ENCODE measurements at places on chromosomes 1 and 21.

GRCh38 chr1:44828841-44829440 is 14.1 kb downstream of the PTCH2 start:
- no peak for DNase-seq

GRCh38 chr1:201433609-201434008 is 12.1 kb upstream of the TNNI1 start:
- DNase-seq, result no peak

DNA sequence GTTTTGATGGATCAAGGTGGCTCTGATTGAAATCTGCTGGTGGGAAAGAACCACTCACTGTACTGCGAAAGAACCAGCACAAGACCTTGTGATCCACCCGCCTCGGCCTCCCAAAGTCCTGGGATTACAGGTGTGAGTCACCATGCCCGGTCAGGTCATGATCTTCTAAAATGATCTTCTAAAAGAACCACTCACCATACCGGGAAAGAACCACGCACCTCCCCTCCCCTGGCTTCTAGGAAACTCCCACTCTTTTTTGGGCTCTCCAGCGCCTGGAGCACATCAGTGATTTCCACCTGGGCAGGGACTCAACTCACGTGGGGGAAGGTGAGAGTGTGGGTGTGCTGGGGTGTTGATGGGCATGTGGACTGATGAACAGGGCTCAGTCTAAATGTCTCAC is 7.9 kb upstream of the RAB7B start:
- no peak for DNase-seq

- no peak for DNase-seq
Observed at GRCh38 chr21:35674895-35675470, 385.3 kb downstream of the SETD4 start.

GRCh38 chr1:52654063-52654462 is 21.1 kb downstream of the SHISAL2A start:
- no peak for DNase-seq

DNA sequence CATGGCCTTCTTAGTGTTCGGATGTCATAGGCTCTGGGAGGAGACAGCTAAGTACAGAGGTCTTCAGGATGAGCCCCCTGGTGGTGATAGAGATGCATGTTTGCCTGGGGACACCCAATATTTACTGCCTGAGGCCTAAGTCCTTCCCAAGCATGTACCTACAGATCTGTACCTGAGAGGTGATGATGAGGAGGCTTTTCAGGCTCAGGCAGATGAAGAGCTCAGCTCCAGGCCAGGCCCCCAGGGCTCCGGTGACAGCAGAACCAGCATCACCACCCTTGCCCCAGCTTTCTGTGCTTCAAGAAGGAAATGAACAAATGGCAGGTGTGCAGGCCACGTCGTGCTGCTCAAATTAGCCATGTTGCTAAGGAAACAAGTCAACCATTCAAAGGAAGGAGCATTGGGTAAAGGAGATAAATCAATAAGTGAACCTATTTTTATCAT is 21.1 kb downstream of the CACNA1E start:
- no peak for DNase-seq

- no peak for DNase-seq
Observed at GRCh38 chr1:221620437-221621384, 121.2 kb downstream of the DUSP10 start.

GRCh38 chr1:94142022-94142421 is 21.1 kb upstream of the ABCA4 start:
- no peak for DNase-seq

- no peak for DNase-seq
Observed at GRCh38 chr1:119954476-119955422, 58.4 kb upstream of the ADAM30 start.

DNA sequence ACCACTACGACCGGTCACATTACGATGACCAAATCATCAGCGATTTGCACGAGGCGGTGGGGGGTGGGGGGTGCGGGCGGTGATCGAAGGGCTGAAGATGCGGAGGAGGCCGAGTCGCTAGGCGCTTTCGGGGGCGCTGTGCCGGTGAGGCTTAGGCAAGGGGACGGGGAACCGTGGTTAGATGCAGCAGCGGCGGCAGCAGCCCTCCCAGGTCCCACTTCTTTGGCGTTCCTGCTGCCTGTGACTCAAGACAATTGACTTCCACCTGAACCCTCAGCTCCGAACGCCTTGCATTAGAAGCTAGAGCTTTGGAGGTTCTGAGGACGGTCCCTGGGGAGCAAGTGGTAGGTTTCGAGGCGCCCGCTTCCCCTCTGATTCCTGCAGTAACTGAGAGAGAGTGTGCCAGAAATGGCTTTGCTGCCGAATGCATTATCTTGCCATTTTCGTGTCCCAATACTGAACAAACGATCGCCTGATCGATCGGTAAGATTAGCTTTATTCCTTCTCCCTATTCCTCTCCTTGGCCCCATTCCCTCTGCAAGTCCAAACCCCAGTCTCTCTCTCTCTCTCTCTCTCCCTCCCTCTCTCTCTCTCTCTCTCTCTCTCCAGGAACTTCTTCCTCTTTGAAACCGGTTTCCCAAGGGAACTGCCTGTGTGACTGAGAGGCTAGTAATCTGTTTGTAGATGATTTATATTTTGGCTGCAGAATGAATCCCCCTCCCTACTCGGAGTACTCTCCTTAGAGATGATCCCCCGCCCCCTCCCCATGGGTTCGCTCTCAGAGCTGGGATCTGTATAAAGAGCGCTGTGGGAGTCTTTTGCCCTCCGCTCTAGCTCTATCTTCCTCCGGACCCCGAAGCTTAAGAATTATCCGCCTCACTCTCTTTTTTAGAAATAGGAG is 735 bp upstream of the BRINP3 start:
- DNase-seq, result no peak

GRCh38 chr1:119329541-119330461 is 38.8 kb upstream of the HAO2 start:
- DNase-seq, result no peak

DNA sequence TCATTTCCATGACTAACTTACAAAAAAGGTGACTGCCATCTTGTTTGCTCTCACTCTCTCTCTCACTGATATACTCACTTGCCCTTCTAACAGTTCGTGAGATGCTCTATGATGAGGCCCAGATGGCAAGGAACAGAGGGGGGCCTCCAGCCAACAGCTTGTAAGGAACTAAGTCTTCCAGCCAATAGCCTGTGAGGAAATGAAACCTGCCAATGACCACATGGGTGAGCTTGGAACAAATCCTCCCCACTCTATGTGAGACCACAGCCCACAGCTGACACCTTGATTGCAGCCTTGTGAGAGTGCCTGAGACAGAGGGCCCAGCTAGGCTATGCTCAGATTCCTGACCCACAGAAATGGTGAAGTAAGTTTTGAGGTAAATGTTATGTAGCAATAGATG is 153.7 kb downstream of the HHIPL2 start:
- DNase-seq, result no peak
